Tongue (tissue), 3 donors: ENCODE measurements at places on chromosomes 12 and 14. TPM values are rescaled to one million over a fixed set of nuclear protein-coding genes. Genes with fewer than 3 reads are reported as not detected.

LHX5 gene
- total RNA-seq, result not detected

CLEC2B gene
- total RNA-seq, result 25.2 TPM

GRCh38 chr12:64400041-64400440, 4.2 kb upstream of the XPOT start:
- DNase-seq, result no peak

- DNase-seq, result no peak
Observed at GRCh38 chr12:181921-182320, 32.0 kb downstream of the SLC6A12 start.

DNA sequence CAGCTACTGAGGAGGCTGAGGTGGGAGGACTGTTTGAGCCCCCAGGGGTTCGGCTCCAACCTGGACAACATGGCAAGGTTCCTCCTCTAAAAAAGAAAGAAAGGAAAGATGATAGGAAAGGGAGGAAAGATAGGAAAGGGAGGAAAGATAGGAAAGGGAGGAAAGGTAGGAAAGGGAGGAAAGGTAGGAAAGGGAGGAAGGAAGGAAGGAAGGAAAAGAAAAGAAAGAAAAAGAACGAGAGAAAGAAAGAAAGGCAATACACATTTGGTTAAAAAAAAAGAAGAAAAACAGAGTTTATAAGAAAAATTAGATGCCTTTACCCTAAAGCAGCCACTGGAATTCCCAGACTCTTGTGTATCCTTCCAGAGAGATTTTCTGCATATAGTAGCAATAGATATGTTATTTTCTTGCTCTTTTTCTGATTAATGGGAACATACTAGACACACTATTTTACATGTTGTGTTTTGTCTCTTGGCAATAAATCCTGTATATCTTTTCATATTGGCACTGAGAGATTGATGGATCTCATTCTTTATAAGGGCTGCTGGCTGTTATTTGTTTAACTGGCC, 12.2 kb downstream of the HNF1A start:
- DNase-seq, result no peak

DNA sequence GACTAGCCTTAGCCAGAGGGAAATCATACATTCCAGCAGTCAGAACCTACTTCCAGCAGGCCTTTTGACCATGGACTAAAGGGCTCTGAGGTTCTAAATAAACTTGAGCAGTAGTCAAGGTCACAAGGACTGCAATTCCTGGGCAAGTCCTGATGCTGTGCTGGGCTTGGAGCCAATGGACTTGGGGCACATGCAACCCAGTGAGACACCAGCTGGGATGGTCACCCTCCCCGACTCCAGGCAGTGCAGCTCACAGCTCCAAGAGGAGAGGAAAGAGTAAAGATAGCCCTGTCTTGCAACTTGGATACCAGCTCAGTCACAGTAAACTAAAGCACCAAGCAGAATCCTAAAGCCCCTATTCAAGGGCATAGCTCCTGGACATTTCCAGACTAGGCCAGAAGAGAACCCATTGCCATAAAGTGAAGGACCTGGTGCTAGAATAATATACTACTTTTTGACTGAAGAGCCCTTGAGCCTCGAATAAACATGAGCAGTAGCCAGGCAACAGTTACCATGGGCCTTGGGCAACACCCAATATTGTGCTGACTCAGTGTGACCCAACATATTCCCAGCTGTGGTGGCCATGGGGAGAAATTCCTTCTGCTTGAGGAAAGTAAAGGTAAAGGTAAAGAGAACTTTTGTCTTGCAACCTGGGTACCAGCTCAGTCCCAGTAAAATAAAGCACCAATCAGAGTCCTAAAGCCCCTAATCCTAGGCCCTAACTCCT, 226.2 kb upstream of the CLEC14A start:
- no peak for DNase-seq

DNA sequence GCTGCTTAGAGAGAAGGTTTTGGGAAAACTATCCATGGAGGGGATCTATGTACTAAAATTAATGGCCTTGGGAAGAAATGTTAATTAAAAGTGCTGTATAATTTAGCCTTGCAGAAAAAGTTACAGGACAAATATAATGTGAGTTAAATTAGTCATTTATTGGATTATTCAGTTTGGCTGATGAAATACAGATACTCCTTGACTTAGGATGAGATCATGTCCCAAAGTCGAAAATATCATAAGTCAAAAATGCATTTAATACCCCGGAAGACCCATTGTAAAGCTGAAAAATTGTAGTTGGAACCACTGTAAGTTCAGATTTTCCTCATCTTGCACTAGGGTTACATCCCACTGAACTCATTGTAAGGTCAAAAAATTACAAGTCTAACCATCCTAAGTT, 9.7 kb downstream of the RTRAF start:
- DNase-seq, result no peak

PCNX4 gene
- 81.1 TPM for total RNA-seq

GRCh38 chr12:62806244-62806836, 128.6 kb downstream of the PPM1H start:
- DNase-seq, result no peak

DNA sequence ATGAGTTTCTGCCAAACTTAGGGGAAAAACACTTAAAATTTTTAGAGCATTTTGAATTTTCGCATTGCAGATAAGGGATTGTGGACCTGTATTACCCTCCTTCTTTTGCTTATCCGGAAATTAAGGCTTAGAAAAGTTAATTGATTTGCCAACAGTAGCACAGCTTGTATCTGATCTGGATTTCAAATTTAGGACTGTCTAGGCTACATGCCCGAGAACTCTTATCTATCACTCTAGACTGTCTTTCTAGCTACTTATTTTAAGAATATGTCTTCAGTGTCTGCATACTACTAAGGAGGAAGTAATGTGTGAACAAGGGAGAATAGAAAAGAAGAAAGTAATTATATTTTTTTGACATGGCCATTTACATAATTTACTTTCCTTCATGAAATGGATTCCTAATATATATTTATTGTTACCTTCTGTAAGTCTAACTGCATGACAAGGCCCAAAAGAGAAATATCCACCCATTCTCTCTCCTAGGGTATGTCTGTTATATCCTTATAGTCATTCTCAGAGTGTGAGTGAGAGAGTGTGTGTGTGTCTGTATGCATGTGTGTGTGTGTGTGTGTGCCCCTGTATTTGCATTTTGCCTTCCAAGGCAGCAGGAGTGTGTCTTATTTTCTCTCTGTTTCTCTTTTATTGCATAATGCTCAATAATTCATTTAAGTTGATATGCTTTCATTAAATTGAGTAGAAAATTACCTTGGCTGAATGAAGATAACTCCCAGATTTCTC, 132.1 kb downstream of the SLC5A8 start:
- DNase-seq, result no peak

DNA sequence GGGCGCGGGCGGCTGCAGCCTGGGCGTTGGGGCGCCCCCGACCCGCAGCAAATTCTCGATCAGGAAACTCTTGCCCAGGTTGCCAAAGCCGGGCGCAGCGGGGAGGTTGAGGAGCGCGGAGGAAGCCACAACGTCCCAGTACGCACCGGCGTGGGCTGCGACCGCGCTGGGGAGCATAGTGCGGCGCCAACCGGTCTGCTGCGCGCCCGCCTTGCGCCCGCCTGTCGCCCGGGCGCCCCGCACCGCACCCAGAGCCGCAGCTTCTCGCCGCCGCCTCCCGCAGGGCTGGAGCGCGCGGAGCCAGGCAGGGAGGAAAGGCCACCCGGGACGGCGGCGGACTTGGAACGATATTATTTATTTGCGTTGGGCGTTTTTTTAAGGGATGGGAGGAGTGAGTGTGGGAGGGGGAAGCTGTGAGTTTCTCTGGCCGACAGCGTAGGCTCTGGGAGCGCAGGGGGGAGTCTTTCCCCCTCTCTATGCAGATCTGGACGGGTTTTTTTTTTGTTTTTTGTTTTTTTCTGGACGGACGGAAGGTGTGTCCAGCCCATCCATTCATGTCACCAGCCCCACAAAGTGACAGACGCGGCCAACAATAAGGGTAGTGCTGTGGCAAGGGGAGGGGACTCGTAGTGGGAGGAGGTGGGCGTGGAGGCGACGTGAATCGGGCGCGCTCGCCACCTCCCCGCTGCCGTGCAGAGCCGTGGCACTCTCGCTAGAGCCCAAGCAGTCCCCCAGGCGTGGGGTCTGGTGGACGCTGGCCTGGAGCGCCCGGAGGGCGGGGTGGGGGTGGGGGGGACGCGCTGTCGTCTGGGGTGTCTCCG, at the start of gene DBX2:
Gene DBX2 (minus strand): TSS at position 349 of the 821 bp plus-strand sequence. CDS start 172 bp downstream, at position 177.
- DNase-seq, result peak; percentile 32

GRCh38 chr12:109679501-109680263, 33.9 kb upstream of the FAM222A start:
- DNase-seq, result no peak

MOK gene
- total RNA-seq, result 14.2 TPM

- no peak for DNase-seq
Observed at GRCh38 chr14:81350344-81351130, 49.6 kb downstream of the STON2 start.

GRCh38 chr12:5514016-5514415, 82.1 kb downstream of the NTF3 start:
- DNase-seq, result no peak

- no peak for DNase-seq
Observed at GRCh38 chr12:15956413-15957185, 45.5 kb downstream of the DERA start.

GRCh38 chr12:90061809-90062208, 353.2 kb upstream of the ATP2B1 start:
- no peak for DNase-seq

DNA sequence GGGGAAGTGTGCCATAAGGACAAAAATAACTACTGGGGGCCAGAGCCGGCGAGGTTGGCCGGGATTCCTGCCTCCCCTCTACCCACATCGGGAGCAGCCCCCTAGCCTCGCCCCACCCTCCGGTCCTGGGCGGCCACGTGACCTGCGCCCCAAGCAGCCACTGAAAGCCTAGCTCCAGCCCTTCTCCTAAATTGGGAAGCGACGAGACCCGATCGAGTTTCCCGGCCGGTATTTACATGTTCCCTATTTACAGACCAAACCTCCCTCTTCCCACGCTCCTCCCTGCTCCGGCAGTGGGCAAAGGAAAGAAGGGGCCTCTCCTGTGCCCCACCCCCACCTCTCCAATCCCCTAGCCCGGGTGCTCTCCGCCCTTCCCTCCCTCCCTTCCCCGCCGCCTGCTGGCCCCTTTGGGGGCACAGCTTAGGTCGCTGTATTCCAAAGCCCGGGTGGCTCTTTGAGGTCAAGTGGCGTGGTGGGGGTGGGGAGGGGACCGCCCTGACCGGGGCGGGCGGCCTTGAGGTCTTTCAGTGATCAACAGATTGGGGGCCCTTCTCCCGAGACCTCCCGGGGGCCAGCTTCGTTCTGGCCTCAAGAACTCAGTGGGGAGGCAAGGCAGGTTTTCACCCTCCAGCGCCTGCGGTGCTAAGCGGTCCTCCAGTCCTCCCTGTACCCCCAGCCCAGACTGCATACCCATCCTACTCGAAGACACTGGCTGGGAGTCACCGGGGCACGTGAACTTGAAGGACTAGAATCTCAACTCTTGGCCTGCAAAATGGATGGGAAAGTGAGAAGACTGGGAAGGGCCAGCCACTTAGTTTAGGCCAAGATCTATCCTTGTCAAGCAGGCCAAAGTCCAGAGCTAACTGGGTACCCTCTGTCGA, 6.3 kb upstream of the CTDSP2 start:
- DNase-seq, result peak; percentile 92

SRRM4 gene
- 0.31 TPM for total RNA-seq

TAPBPL gene
- 11.7 TPM for total RNA-seq

CATSPERB gene
- total RNA-seq, result 5.7 TPM

GRCh38 chr12:67752226-67752732, 103.7 kb downstream of the DYRK2 start:
- DNase-seq, result no peak

- DNase-seq, result no peak
Observed at GRCh38 chr12:105554223-105554678, 223.8 kb downstream of the C12orf75 start.

DNA sequence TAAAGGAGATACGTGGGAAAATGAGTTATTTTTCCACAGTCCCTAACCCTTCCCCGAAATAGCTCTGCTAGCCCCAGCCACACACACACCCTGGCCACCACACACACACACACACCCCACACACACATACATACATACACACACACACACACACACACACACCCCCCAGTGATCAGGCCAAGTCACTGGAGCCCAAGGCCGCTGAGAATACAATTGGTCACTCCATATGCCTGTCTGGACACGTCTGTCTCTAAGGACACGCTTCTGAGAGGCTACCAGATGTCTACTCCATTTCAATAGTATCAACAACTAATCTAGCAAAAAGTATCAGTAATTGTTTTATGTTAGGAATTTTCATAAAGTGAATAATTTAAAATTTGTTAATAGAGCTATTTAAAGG, 13.0 kb upstream of the DIABLO start:
- DNase-seq, result no peak

- DNase-seq, result no peak
Observed at GRCh38 chr12:26623136-26623535, 209.9 kb downstream of the ITPR2 start.

RAPGEF3 gene
- 16.0 TPM for total RNA-seq

ABCB9 gene
- total RNA-seq, result 4.1 TPM

DNA sequence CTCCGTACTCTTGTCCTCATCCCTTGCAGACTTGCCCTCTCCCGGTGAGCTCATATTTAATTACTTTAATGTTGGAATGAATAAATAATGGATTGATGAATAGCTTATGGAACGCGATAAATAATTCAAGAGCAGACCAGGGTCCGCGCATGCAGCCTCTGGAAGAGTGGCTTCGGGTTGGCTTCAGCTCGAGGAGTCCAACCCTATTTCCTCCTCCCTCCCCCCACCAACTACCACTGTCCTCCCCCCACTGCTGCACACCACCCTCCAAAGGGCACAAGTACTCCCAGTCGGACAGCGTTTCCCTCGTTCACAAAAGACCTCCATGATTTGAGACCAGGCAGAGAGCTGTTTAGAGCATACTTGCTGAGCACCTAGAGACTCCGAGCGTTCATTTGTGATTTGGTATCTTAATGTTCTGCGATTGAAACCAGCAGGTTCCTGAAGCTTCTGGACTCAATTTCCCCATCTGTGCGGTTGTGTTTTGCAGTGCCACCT, 647 bp upstream of the SIX1 start:
- peak; percentile 87 for DNase-seq

DNA sequence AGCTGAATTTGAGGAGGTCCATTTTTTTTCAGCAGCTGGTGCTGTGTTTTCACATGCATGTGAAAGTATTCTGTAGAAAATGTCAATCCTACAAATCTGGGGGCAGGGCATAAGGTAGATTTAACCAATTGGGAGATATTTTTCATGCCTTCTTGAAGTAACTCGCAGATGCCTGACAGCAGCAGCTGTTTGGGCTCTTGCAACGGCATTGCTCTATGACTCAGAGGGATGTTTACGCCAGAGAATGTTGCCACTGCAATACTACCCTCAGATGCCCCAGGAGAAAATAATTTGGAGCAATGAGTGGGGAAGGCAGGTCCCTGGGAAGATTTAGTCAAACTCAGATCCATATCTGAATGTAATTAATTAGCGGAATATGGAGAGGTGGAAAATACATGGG, 42.5 kb upstream of the MYBPC1 start:
- DNase-seq, result peak; percentile 96

- DNase-seq, result no peak
Observed at GRCh38 chr14:31020834-31021575, 4.4 kb upstream of the AP4S1 start.

CLEC1B gene
- total RNA-seq, result not detected

PIP4P1 gene
- 19.5 TPM for total RNA-seq

- DNase-seq, result peak; percentile 55
Observed at GRCh38 chr12:124797321-124797720, 66.3 kb downstream of the SCARB1 start.

BAG5 gene
- total RNA-seq, result 34.9 TPM
